ENCODE measurements at places on chromosomes 12 and 14.
A peak's percentile ranks its signal among the peaks of the same experiment; 100 is the strongest.

GRCh38 chr12:46456356-46457334 is 84.1 kb upstream of the SLC38A2 start:
- DNase-seq, result no peak

DNA sequence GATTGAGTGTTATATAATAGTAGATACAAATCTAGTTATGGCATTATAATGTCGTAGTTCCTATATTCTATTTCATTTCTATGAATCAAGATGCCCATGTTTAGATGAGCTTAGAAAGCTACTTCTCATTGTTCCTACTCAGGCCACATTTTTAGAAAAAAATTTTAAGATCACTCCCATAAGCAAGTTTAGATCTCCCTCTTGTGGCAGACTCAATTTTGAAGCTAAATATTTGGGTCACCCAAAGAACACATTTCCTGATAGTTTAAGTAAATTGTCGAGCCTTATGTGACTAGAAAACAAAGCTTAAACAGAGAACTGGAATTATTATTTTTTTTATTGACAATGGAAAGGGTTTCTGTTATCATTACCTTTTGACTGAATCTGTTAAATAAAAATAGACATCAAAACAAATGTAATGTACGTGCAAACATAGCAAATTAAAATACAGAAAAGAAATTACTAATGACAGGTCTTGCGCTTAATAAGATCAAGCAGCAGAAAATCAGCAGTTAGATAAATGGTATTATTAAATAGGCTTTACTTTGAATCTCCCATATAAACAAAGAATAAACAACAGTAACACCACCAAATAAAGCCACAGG is 180.2 kb downstream of the ACSS3 start:
- DNase-seq, result no peak

GRCh38 chr14:69334576-69334975 is 63.5 kb downstream of the ERH start:
- DNase-seq, result no peak

DNA sequence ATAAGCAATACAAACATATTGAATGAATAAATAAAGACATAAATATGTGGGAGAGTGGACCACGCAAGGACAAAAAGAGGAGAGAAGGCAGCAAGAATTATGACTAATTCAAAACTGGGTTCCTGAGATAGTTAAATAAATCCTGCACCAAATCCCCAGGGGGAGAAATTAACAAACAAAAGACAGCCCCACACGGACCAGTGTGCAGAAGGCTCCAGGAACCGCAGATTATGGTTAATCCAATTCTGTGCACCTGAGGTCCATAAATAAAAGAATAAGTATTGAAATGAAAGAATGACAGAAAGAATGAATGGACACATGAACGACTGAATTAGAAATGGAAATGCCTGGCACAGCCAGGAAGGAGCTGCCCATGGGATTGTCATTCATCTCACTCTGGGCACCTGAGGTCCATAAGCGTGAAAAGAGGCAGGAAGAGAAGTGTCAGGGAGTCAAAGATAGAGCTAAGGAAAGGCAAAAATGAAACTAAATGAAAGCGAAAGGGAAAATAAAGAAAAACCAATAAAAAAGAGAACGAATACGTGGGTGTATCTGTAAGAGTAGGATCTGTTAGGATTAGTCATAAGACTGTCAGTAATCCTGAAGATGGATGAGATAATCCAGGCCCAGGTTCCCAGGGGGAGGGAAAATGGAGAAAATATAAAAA is 23.3 kb downstream of the MEG3 start:
- DNase-seq, result no peak

DNA sequence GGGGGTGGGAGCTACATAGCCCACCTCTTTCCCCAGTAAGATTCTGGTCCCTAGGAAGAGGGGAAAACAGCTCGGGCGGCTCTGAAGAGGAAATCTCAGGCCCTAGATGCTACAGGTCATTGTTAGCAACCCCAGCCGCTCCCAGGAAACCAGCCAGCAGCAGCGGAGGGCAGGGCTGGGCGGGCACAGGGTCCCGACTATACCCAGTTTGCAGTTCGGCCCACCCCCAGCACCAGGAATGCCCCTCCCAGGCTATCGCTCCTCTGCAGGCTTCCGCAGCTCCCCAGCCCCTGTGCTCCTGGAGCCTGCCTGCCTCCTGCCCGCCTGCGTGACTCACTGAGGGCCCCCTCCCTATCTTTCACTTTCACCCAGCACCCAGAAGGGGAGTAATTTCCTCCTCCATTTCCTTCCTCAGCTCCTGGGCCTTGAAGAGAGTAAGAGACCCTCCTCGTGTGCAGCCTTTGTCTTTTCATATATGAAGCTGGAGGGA is 27.2 kb upstream of the PNMA1 start:
- peak; percentile 64 for DNase-seq

DNA sequence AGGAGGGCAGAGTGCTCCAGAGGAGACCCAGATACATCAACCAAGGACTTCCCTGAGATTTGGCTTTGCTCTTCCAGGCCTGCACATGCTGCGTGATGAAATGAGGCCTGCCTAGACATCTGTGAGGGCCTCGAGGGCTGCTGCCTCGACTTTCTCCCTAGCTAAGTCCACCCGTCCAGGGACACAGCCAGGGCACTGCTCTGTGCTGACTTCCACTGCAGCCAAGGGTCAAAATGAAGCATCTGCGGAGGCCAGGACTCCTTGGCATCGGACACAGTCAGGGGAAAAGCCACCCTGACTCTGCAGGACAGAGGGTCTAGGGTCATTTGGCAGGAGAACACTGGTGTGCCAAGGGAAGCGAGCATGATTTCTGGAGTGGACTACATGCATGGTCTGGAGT is 10.7 kb downstream of the SLC25A47 start:
- no peak for DNase-seq

All from activated CD4-positive, alpha-beta T cell treated with anti-CD3 and anti-CD28 coated beads, Interleukin-2, amount 50 U/mL, for 24 hours (primary cell).